ENCODE measurements at places on chromosomes 5 and 9.

GRCh38 chr5:107219993-107220392, 450.7 kb downstream of the EFNA5 start:
- no peak for DNase-seq

- no peak for DNase-seq
Measured at GRCh38 chr5:34656001-34656699, at the start of gene RAI14. TSS of gene RAI14 (plus strand) at chr5:34656328. CDS start at chr5:34686920, 30,592 bp downstream.

DNA sequence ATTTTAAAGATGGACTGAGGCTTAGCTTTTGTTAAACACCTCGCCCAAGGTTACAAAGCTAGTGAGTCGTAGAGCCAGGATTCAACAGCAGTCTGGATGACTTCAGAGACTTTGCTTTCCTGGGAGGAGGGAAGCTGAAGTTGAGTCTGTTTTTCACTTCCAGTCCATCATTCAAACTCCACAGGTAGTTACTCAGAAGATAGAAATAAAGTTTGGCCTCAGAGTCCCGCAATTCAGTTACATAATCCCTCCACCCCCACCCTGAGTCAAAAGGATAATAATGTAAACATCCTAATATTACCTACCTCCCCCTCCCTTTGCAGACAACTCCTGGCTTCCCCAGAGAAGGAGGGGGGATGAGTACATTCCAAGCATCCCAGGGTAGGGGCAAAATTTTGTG, 8.1 kb downstream of the HBEGF start:
- DNase-seq = no peak

GRCh38 chr5:119613937-119614336, 15.4 kb upstream of the FAM170A start:
- DNase-seq = no peak

DNA sequence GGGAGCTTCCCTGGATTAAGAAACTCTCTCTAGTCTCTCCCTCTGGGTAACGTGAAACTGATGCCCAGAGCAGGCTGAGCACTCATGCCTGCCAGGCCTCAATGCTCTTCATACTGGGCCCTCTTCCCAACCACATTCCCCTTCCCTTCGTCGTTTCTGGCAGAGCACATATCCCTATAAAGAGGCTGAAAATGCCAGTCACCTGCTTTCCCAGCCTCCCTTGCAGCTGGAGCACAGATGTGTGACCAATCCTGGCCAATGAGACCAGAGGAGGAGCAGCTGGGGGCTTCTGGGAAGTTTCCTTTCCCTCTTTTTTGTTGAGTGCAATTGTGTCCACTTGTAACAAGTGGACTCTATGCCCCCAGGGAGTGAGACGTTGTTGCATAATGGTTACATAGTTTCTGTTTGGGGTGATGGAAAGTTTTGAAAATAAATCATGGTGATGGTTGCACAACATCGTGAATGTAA, 30.2 kb upstream of the SMIM23 start:
- DNase-seq = no peak

DNA sequence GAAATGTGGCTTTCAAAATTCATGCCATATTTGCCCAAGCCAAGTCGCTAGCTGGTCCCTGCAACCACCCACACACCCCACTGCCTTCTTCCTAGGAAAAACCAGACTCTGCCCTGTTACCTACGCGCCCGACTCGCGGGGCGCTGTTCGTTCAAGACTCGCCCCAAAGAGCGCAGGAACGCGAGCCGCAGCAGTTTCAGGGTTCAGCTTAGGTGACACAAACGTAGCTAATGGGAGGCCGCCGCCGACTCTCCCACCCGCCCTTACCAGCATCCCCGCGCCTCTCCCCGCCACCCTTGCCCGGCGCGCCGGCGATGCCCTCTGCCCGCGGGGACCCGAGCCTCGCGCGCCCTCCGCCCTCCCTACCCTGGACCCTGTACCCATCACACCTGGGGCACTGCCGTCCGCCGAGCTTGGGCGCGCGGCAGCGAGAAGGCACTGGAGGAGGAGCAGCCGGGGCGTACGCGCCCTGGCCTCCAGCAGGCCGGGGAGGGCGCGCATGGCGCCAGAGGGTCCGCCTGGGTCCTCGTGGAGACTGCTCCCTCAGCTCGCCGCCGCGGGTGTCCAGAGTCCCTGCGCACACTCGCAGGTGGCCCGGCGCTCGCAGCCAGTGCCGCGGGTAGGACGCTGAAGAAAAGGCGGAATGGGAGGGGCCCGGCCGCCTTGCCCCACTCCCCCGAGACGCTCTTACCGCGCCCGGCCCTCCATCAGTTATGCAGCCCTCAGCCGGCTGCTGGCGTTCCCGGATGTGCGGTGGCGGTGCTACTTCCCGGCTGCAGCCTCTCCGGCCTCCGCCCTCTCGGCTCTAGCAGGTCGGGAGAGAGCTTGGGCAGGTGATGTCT, at the start of gene EMB:
EMB (minus strand) TSS at position 638 of the 842 bp plus-strand sequence; CDS start at position 501, 137 bp downstream.
- peak; percentile 90 for DNase-seq

GRCh38 chr5:72015103-72015548, 92.1 kb upstream of the MAP1B start:
- DNase-seq = no peak

- DNase-seq = no peak
Measured at GRCh38 chr5:179264053-179264782, 81.0 kb downstream of the ADAMTS2 start.

GRCh38 chr9:69497816-69498215, 172.8 kb downstream of the ENTREP1 start:
- DNase-seq = no peak

- DNase-seq = no peak
Measured at GRCh38 chr9:33950371-33950770, 98.3 kb downstream of the UBAP2 start.

DNA sequence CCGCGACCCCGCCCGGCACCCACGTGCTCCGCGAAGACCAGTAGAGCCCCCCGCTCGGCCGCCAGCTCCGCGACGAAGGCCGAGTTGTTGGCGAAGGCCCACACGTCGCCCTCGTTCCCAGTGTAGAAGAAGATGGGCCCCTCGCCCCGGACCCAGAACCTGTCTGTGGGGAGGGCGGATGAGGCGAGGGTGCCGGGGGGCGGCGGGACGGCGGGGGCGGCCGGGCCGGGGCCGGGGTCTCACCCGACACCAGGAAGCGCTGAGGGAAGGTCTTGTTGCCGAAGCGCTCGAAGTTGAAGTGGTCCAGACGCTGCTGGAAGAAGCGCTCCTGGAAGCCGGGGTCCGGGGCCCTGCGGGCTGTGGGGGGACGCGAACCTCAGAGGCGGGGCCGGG, 317 bp downstream of the DPP7 start:
- no peak for DNase-seq

DNA sequence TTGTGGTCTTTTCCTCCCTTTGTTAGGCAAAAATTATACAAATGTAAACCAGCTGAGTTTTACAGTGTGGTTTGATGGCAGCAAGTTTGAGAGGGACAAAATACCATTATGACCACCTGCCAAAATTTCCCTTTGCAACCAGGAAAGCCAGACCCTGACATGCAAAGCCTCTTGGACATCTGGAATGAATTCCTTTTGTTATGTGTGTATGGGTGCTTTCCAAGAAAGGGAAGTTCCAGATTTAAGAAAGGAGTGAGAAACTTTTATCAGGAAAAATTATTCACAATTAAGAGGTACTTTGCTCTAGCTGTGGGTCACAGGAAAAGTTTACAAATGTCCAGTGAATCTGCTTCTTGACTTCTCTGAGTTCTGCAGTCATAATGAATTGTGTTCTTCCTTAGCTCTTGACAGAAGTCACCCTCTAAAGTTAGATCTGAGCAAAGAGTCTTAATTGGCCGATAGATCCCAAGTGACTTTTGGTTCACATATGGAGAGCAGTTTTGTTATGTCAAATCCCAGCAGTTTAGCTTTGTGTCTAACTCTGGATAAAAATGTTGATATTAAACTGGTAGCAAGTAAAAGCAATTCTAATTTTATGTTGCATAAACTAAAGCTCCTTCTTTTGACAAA, 295.9 kb upstream of the ZNF608 start:
- no peak for DNase-seq

DNA sequence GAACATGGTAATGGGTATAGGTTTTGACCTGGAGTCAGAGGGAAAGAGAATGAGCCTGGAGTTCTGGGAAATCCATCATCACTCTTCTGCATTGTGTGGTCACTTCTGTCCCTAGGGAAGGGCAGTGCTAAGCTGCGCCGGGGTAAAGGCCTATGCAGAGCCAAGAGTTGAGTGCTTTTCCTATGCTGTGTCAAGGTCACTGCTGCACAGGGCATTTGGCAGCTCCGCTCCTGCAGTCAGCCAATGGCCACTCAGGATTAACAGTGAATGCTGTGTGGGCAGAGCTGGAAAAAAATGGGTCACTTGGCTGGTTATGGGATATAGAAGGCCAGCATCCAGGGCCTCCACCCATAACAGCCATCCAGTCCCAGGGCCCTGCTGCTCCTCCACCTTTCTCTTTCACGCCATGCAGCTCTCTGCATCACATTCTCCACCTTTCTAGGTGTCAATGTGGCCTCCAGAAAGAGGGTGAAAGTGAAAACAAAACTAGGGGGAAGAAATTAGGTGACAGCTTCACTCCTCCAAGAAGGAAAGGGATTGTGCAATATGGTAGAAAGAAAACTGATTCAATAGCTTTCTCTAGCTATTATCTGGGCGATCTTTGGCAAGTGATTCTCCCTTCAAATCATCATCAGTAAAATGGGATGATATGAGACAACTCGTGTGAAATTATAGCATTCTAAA, 279.3 kb upstream of the ANKRD55 start:
- DNase-seq = no peak

DNA sequence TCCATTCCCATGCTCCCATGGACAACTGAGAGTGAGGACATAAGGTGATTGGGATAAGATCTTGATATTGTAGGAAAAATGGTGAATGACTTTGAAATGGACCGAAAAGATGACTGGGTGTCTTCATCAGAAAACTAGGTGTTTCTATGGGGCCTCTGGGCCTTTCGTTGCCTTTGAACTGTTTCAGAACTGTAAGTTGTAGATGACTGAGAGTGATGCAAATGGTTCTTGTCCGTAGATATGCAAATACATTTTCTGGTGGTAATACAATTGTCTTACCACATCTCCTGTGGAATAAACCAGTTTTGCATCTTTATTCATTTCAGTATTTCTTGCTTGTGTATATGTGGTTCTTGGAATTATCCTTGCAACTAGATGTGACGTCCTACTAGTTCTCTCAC, 16.0 kb upstream of the TEX48 start:
- no peak for DNase-seq

DNA sequence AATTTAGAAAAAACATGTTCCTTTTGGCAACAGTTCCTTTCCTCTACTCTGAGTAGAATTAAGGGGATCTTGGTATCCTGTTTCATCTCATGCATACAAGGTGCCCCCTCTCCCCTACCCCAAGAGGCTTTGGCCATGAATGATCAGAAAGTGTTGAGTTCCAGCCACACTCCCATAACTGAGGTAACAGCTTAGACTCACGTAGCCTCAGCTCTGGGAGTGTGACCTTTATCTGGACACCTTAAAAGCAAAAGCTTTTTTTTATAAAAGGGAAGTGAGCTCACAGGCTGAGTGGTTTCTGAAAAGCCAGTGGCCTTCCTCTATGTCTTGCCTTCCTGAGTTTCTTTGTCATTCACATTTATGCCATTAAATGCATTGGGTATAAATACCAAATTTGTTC, 900 bp upstream of the HAVCR2 start:
- DNase-seq = no peak

- DNase-seq = no peak
Measured at GRCh38 chr5:125559296-125559695, 812.9 kb upstream of the ZNF608 start.

- DNase-seq = no peak
Measured at GRCh38 chr9:33133186-33133585, 34.0 kb downstream of the B4GALT1 start.

DNA sequence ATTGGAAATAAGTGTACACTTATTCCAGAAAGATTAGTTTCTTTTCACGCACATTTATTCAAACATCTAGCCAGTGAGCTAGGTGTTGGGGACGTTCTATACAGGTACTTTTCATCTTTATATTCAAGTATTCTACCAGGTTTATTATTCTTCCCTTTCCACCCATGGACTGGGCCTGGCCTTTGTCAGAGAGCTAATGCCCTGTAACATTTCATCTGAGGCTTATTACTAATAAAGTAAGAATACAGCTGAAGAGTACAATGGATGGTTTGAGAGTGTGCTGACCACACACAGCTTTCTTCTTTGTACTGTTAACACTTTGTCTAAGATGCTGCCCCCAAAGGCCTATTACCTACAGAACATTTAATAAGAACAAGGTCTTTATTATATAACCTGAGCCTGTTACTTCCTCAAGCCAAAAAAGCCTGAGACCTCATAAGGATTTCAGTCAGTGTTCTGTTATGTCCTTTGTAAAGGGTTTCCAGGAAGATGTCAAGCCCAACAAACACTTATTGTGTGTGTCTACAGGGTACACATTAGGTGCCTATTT, 93.5 kb downstream of the ZNF608 start:
- DNase-seq = no peak

DNA sequence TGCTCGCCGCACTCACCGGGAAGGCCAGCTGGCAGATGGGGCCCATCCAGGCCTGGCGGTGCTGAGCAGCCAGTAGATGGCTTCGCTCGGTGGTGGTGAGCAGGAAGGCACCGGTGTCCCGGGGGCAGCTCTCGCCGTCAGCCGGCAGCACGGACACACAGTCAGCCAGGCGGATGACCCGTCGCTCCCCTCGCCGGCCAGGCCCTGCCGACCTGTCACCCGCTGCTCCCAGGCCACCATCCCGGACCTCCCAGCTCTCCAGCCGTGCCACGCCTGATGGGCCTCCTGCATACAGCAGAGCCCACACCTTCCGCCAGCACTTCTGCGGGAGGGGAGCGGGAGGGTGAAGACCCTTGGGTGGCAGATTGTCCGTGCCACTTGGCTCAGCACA, 1.4 kb downstream of the DOK3 start:
- DNase-seq = no peak

DNA sequence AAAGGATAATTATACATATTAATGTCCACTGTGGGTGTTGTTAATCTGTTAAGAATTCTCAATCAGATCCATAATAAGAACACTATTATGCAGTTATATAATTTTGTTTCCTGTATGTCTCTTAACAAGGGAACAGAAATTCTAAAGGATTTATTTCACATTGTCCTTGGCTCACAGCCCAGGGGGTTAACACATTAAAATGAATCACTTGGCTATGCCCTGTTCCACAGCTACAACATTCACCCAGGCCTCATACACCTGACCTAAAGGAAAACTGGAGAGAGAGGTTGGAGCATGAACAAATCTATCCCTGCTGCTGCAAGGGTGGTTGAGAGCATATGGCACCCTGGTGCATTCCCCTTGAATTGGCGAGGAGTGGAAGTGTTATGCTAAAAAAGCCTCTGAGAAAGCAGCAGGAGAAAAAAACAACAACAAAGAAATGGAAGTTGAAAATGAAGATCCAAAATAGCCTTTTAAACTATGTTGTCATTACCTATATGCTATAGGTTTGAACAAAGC, 116.0 kb downstream of the KCNN2 start:
- no peak for DNase-seq

- no peak for DNase-seq
Measured at GRCh38 chr9:79800578-79800977, 228.8 kb downstream of the TLE4 start.

DNA sequence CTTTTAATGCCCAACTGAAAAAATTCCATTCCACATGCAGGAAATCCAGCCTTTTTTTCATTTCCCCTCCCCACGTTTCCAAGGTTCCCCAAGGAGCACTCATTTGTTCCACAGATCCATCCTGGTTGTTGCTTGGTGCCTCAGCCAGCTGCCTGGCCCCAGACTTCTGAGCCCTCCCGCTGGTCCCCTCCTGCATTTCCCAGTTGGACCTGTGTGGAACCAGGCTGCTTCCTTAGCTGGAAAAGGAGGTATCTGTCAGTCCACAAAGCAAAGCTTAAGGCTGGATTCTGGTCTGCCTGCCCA, 44.8 kb downstream of the ANGPTL2 start:
- DNase-seq = no peak

- DNase-seq = no peak
Measured at GRCh38 chr9:126724226-126724625, 80.6 kb upstream of the ZBTB43 start.

GRCh38 chr5:141475625-141476131, at the start of gene PCDHGC3:
TSS of gene PCDHGC3 (plus strand) at chr5:141475966. CDS start at chr5:141476117, 151 bp downstream.
- DNase-seq = no peak

All from stimulated activated effector memory CD8-positive, alpha-beta T cell treated with anti-CD3 and anti-CD28 coated beads, Interleukin-12 subunit alpha, Interleukin-12 subunit beta, amount 100 ng/mL, for 72 hours (primary cell).